ENCODE measurements at places on chromosomes 7 and 10. TPM values are rescaled to one million over a fixed set of nuclear protein-coding genes. Genes with fewer than 3 reads are reported as not detected.

ZNF33A gene
- total RNA-seq, result 22.5 TPM

SPDYE2B gene
- total RNA-seq, result not detected

DLG5 gene
- 15.5 TPM for total RNA-seq

FAM53B gene
- 19.3 TPM for total RNA-seq

GRCh38 chr7:142983825-142984224 is 21.7 kb upstream of the KEL start:
- DNase-seq, result no peak

- peak; percentile 3 for DNase-seq
These were observed 81.3 kb downstream of the VWDE start for GRCh38 chr7:12322284-12322902.

- no peak for DNase-seq
These were observed 5.5 kb downstream of the LFNG start for GRCh38 chr7:2524808-2525657.

- no peak for DNase-seq
These were observed 26.4 kb downstream of the AP5Z1 start for GRCh38 chr7:4801839-4802231.

- no peak for DNase-seq
These were observed 81.6 kb upstream of the ETV1 start for GRCh38 chr7:14071045-14071444.

GRCh38 chr10:104614245-104614831 is 26.8 kb upstream of the SORCS3 start:
- peak; percentile 17 for DNase-seq

GRCh38 chr10:62303922-62304321 is 35.3 kb upstream of the RTKN2 start:
- no peak for DNase-seq

- DNase-seq, result no peak
These were observed at the start of gene CLDN3 for GRCh38 chr7:73770002-73770859. TSS of gene CLDN3 (minus strand) at chr7:73770270. CDS start at chr7:73770049, 221 bp downstream.

DNA sequence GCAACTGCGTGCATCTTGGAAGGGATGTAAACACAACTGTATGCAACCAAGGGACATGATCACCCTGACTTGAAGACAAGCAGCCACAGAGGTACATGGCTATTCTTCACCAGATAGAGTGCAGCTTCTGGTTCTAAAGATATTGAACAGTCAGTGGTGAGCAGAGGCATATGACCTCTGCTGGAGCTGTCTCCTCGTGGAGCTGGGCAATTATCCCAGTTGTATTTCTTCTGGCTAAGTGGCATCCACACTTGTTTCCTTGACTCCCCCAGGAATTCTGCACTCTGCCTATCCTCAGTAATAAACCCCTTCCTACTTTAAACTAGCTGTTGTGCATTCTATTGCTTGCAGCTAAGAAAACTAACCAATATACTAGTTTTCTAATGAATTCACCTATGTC is 216.8 kb downstream of the THSD7A start:
- DNase-seq, result no peak

Measured in HepG2 (cell line).